T-helper 2 cell (primary cell): ENCODE measurements at places on chromosomes 6 and 20.

DNA sequence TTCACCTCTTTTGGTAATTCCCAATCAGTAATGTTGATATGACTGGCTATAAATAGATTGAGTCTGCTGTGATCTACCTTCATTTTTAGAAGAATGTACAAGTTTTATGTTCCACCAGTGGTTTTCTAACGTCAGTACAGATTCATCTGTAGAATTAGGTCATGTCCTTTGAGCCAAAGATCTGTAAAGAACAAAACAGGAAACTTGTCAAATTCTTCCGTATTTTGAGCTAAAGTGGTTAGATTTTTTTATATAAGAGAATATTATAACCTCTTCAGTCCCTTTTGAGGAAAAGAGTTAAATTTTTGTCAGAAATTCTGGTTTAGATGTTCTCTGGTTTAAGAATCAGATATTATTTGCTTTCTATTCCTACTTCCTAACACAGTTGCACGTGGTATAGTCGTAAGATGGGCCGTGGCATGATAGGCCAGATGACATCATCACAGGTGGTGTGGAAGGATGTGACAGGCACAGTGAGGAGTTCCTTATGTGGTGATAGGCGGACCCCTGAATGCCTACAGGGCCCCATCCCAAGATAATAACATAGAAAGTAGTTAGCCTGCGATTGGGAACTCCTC lies 62.3 kb downstream of the SNX9 start:
- peak; percentile 78 for DNase-seq

DNA sequence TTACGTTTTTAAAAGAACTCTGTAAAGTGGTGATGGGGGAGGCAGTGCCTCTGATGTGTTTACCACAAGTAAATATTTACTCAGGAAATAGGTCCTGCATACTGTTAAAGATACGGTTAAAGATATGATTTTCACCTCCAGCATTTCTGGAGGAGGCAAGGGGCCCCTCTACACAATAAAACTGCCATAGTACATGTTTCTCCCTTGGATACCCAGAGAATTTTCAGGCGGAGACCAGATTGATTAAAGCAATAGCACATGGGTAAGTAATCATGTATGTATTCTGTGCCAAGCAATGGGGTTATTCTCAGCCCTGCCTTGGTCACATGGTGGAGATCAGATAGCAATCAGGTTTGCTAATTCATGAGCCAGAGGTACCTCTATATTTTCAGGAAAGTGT lies 9.6 kb downstream of the RIPOR2 start:
- peak; percentile 57 for DNase-seq

DNA sequence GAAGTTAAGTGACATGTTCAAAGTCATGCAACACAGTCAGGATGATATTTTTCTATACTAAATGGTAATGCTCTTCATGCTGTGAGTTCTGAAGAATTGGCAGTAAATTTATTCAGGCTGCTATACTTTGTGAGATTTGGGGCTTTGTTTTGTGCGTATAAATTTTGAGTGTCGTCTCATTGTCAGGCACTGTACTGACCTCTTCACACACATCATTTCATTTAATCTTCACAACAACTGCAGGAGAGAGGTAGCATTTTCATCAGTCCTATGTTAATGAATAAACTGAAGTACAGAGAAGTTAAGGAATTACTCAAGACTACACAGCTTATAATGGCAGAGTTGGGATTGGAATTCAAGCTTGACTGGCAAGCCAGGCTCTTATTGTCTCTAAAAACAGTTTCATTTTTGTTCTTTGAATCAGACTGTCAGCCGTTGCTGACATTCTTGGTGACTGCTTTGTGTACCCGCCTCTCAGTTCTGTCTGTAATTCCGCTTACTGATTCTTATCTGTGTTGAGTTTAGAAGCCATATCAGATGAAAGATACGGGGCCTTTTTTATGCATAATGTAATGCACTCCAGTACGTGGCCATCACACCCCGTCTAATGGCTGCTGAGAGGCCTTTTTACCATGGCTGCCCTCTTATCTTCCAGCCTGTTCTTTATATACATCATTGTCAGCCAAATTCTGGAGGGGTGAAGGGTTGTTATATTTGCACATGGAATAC lies 274.9 kb downstream of the UTRN start:
- peak; percentile 16 for DNase-seq

- no peak for DNase-seq
These were observed 101.7 kb upstream of the FOXA2 start for GRCh38 chr20:22686097-22686496.

GRCh38 chr20:46433051-46433450 lies 26.6 kb upstream of the ELMO2 start:
- no peak for DNase-seq

GRCh38 chr6:69026243-69026642 lies 391.2 kb downstream of the ADGRB3 start:
- no peak for DNase-seq

DNA sequence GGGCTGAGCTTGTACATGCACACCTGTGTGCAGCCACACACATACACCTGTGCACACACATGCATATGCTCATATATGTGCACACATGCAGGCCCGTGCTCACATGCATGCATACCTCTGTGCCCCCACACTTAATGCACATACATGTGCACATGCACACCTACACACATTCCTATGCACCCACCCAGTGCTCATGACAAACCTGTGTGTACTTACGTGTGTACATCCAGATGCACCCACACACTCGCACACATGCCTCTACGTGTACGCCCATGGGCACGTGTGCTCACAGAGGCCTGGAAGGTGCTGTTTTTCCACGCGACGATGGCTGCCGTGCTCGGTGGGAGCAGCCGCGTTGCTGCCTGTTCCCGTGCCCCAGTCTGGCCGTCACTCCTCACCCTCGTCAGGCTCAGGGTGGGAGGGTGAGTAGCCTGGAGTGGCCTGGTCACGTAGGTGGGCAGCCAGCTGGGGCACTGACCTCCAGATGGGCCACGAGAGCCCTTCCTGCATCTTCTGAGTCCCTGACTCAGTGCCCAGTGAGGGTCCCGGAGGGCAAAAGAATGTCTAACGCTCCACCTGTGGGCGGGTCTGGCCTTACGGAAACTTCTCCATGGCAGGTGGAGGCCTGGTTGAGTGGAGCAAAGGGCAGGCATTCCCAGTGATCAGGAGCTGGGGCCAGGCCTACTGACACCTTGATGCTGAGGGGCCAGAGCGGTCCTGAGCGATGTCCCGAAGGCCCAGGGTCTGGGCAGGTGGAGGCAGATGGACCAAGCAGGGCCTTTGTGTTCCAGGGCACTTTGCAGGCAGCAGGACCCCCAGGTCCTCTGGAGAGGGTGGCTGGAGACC lies 8.0 kb upstream of the GATA5 start:
- no peak for DNase-seq

GRCh38 chr6:94254689-94255088 lies 835.3 kb upstream of the EPHA7 start:
- DNase-seq = no peak

DNA sequence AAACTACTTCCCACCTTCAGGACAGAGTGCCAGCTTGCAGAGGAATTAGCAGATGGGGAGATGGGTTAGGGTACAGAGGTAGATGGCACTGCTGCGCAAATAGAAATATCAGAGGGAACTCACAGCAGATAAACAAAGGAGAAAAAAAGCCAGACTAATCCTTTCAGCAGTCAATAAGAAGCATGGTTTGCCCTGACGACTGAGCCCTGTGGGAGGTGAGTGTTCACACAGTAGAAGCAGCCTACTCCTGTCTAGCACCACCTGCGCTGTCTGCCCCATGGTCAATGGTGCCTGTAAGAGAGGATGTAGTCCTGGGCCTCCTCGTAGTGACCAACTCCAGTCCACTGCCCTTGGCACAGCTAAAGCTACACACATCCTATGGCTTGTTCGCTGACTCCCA lies 174.1 kb downstream of the IBTK start:
- no peak for DNase-seq

DNA sequence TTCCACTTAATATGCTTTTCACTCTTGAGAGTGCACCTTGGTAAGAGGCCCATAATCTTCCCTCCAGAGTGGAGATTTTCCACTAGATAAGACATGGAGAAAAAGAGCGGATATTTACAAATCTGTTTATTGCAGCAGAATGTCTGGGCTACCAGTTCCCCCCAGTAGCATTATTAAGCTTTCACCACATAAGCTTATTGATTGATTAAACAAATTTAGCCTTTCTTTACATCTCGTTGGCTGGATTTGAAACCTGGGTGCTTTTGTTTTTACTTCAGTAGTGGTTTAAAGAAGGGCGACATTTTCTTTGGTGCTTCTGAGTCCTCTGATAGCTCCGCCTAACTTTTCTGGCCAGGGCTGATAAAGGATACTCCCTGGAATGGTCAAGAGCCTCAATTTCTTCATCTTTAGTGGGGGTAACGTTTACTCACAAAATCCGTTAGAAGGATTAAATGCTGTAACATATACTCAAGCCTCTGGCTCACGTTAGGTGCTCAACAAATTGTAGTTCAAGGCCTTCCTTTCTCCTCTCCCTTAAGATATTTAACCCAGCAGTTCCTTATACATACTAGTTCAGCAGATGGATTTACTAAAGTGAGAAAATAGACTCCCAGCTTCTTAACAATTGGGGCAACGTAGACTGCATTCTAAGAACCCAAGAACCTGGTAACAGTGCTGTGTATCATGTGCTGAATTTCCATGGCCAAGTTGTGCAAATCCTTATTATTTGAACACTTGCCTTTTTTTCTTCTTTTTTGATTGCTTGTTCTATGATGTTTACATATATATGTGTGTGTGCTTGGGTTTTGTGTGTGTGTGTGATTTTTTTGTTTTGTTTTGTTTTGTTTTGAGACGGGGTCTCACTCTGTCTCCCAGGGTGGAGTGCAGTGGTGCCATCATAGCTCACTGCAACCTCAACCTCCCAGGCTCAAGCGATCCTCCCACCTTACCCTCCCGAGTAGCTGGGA lies 91.4 kb downstream of the RREB1 start:
- DNase-seq = no peak

GRCh38 chr6:90068264-90068663 lies 174.0 kb downstream of the GJA10 start:
- no peak for DNase-seq

GRCh38 chr20:60403105-60403741 lies 445.0 kb downstream of the CDH26 start:
- peak; percentile 72 for DNase-seq

DNA sequence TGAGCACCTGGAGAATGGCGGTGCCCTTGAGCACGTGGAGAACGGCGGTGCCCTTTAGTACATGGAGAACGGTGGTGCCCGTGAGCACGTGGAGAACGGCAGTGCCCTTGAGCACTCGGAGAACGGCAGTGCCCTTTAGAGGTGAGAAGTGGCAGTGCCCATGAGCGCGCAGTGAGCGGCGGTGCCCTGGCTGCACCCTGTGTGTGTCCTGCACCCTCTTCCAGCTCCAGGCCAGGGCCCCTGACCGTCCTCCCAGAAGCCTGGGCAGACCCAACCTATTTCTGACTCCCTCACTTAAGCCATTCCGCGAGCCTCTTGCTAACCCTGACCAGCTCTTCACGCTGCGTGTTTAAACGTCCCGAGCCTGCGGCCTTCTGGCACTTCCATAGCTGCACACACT lies 151.3 kb downstream of the DLL1 start:
- DNase-seq = no peak

GRCh38 chr20:50844430-50845100 lies 49.7 kb downstream of the BCAS4 start:
- DNase-seq = no peak

DNA sequence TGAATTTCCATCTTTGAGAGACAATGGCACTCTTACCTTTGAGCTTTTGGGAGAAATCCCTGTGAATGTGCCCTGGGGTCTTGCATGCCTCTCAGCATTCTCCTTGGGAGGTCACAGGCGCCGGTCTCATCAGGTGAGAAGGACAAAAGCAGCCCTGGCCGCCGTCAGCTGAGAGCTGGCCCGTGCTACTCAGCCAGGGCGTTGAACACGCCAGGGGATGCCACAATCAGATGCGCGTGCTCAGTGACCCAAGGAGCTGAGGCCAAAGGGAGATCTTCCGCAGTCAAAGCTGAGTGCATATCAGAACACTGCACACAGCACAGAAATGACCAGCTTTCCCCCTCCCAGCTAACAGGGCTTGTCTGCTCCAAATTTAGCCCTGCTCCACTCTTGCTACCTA lies 253.6 kb upstream of the NOX3 start:
- no peak for DNase-seq

- DNase-seq = no peak
These were observed 497.5 kb downstream of the UTRN start for GRCh38 chr6:144782634-144783033.

GRCh38 chr20:41173791-41174341 lies 36.5 kb downstream of the PLCG1 start:
- DNase-seq = no peak

DNA sequence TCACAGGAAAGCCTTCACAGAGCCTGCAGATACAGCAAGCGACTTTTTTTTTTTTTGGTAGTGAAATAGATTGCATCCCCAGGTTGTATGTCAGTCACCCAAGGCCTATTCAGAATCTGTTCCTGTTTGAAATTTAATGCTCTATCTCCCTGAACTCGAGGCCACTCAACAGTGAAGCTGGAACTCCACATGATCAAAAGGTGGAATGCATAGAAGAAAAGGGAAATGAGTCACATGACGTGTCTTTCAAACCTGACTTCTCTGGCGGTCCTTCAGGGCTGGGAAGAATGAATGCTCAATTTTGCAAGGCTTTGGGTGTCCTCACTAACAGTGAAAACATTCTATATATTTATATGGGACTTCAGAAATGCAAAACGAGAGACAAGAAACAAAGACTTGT lies 88.4 kb upstream of the B3GAT2 start:
- DNase-seq = no peak

- DNase-seq = no peak
These were observed 111.2 kb downstream of the NFATC2 start for GRCh38 chr20:51431321-51431720.

GRCh38 chr20:11754451-11754850 lies 163.2 kb upstream of the BTBD3 start:
- DNase-seq = no peak

DNA sequence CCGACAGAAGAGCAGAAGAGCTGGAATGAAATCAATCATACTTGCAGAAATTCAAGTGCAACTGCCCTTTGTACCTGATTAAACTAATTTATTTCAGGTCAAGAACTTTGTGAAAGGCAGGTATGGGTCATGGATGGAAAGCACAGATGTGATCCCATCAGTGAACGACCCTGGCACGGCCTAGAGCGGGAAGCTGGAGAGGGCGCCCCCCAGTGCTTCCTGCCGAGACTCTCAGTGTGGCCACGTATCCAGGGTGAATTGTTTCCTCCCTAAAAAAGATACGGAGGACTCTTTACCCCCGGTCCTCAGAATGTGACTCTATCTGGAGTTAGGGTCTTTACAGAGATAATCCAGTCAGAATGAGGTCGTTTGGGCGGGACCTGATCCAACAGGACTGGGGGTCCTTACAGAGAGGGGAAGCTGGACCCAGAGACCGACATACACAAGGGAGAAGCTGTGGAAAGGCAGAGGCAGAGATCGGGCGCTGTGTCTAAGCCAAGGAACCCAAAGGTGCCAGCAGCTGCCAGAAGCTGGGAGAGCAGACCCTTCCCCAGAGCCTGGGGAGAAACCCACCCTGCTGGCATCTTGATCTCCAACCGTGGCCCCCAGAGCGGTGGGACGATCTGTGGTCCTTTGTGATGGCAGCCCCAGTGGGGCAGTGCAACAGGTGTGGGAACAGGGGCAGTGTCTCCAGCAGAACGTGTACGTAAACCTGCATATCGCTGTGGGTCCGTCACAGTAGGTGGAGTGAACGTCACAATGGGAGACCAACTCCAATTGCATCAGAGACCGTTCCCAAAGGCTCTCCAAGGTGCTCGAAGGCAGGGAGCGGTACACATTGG lies 91.9 kb downstream of the TAF4 start:
- DNase-seq = no peak
